ENCODE measurements at places on chromosomes 2 and 18.

DNA sequence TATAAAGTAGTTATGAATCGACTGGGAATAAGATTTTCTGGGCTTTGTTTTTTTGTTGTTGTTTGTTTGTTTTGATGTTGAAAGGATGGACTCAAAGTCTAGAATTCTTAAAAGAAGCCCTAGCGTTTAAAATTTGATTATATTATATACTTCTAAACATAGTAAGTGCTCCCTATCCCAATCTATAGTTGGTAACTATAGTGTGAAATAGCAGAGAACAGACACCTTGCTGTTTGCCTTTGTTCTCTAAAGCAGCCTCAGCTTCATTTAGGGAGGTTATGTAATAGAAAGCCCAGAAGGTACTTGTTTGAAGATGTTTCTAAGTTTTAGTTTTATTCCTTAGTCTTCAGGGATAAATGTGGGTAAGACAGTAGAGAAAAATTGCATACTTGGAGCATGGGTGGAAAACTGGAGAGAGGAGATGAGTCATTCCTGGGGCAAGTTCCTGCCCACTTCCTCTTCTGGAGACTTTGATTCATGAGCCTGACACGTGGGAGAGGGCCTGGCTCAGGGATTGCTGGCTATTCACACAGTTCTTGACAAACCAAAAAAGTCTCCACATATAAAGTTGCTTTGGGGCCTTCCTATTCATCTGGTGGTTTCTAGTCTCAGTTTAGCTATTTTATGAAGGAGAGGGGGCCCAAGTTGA lies 131.9 kb downstream of the MYO1B start:
- no peak for DNase-seq

GRCh38 chr2:100699131-100699530 lies 120.8 kb upstream of the NPAS2 start:
- DNase-seq, result peak; percentile 14

DNA sequence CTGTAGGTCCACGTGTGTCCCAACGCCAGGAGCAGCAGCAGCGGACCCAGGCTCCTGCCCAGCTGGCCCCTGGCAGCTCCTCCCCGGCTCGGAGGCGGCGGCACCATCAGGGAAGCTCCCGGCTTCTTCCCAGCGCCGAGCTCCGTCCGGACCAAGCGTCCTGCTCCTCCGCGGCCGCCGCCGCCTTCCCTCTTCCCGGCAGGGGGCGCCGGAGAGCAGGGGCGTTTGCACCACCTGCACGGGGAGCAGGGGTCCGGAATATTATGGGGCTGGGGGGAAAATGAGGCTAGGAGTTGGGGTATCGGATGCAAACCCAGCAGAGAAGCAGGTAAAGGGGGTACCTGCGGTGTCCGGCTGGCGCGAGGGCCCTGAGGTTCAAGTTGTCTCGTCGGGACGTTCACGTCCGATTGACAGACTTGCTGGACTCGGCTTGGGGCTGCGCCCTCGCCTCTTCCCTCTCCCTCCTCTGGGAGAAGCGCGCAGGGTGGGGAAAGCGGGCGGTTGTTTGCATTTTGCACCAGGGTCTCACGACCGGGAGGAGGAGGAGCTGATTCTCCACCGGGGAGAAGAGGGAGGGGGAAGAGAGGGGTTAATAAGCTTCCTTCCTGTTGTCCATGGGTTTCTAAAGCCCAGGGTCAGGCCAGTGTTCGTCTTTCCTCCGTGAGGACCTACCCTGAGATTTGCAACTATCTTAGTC lies at the start of gene CCBE1:
Gene CCBE1, minus strand, starts transcription at position 188 of the 697 bp plus-strand sequence.
- DNase-seq, result peak; percentile 92

GRCh38 chr2:72827966-72828646 lies 2.3 kb upstream of the EXOC6B start:
- DNase-seq, result no peak

Measured in ecto neural progenitor cell (in vitro differentiated cells).